ENCODE measurements at places on chromosomes 7 and 10. TPM values are rescaled to one million over a fixed set of nuclear protein-coding genes. Genes with fewer than 3 reads are reported as not detected.
A peak's percentile ranks its signal among the peaks of the same experiment; 100 is the strongest.

The FRAT1 gene
- polyA plus RNA-seq = 7.8 TPM

The ZNF239 gene
- polyA plus RNA-seq = 2.0 TPM

- H3K4me1 ChIP-seq = peaks cover 31% of the 10 kb centered on the region
- H3K4me3 ChIP-seq = no peak overlapping the region
- DNase-seq = peak; percentile 63
- no peak overlapping the region for H3K27ac ChIP-seq
These were observed 170.4 kb downstream of the SNX13 start for GRCh38 chr7:17769918-17770317.

- DNase-seq = no peak
- H3K27ac ChIP-seq = no peak overlapping the region
- no peaks in the 10 kb centered on the region for H3K4me1 ChIP-seq
- no peaks in the 10 kb centered on the region for H3K27me3 ChIP-seq
These were observed 343.0 kb upstream of the NPSR1 start for GRCh38 chr7:34315032-34315431.

DNA sequence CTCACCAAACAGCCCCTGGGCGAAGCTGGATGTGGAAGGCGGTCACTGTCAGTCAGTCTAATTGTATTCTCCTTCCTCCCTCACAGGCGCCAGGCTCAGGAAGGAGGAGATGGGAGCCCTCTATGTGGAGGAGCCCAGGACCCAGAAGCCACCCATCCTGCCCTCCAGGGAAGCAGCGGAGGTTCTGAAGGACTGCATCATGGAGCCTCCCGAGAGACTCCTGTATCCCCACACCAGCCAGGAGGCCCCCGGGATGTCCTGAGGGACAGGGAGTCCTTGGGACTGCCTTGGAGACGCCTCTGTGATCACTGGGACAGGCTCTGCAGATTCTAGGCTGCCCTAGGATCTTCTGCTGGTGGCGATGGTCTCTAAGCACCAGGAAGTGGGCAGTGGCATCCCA lies 9.7 kb upstream of the ATP6V0E2 start:
- no peaks in the 10 kb centered on the region for H3K27me3 ChIP-seq
- peaks cover 4% of the 10 kb centered on the region for H3K36me3 ChIP-seq
- no peak overlapping the region for H3K4me3 ChIP-seq
- H3K4me1 ChIP-seq = peaks cover 53% of the 10 kb centered on the region
- no peak for DNase-seq

GRCh38 chr7:93043385-93043985 lies 74.3 kb downstream of the SAMD9 start:
- no peaks in the 10 kb centered on the region for H3K27me3 ChIP-seq
- no peaks in the 10 kb centered on the region for H3K4me1 ChIP-seq
- no peak overlapping the region for H3K27ac ChIP-seq
- H3K4me3 ChIP-seq = peak overlapping the region; percentile 25

DNA sequence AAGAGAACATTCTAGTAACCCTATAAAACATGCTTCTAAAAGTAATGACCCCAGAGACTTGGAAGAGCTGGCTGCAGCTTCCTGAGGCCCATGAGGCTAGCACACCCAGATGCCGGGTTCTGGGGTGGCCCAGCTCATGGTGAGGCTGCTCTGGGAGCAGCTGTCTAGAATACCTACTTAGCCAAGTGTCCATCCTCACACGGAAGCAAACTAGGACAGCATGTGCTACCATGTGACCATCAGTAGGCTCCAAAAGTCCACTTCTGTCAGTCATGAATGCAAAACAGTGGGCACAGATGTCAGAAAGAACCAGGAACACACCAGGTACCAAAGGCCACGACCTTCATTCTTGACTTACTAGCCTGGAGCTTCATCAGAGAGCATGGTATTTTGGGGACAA lies 32.4 kb downstream of the CTBP2 start:
- H3K36me3 ChIP-seq = peaks cover 4% of the 10 kb centered on the region
- H3K4me3 ChIP-seq = no peak overlapping the region
- H3K27ac ChIP-seq = no peak overlapping the region
- DNase-seq = peak; percentile 22

DNA sequence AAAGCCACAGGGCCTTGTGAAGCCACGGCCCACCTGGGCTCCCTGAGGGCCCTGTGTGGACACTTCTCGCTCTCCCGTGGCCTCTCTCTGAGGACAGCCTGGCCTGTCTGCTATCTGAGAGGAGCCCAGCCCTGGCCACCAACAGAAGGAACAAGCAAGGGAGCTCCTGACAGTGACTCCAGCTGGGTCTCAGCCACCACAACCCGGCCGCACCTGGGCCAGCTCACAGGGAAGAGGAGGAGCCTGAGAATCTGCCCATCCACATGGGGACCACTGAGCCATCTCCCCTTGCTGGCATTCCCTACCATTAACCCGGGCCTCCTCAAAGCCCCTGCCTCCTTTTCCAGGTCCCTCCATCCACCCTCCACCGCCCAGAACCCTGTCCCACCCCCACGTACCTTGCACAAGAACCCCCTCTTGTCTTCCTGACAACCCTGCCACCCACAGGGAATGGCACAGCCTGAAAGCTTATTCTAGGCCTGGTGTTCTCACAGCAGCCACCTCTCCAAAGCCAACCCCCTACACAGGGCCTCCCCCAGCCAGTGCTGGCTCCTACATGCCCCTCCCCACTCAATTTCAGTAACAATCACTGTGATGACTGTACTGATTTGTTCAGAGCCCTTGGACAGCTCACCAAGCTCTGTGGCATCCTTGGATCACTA lies 120.2 kb downstream of the GRID1 start:
- DNase-seq = no peak
- no peaks in the 10 kb centered on the region for H3K4me1 ChIP-seq
- H3K27ac ChIP-seq = no peak overlapping the region
- no peaks in the 10 kb centered on the region for H3K27me3 ChIP-seq
